Fibroblast of skin of abdomen (primary cell): ENCODE measurements at places on chromosomes 12 and 14.

DNA sequence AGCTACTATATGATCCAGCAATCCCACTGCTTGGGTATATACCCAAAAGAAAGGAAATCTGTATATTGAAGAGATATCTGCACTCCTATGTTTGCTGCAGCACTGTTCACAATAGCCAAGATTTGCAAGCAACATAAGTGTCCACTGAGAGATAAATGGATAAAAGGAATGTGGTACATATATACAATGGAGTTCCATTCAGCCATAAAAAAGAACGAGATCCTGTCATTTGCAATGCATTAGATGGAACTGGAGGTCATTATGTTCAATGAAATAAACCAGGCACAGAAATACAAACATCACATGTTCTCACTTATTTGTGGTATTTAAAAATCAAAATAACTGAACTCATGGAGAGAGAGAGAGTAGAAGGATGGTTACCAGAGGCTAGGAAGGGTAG, 116.6 kb downstream of the HELB start:
- DNase-seq, result no peak

- no peak for DNase-seq
Measured at GRCh38 chr12:120230974-120231315, 30.0 kb upstream of the RPLP0 start.

GRCh38 chr14:104343294-104343625, 204.9 kb downstream of the KIF26A start:
- DNase-seq, result no peak

GRCh38 chr12:53124352-53124723, 21.1 kb downstream of the SOAT2 start:
- no peak for DNase-seq

GRCh38 chr12:123075646-123076171, 75.2 kb downstream of the PITPNM2 start:
- peak; percentile 56 for DNase-seq

GRCh38 chr12:71626098-71626497, 37.5 kb downstream of the ZFC3H1 start:
- no peak for DNase-seq

DNA sequence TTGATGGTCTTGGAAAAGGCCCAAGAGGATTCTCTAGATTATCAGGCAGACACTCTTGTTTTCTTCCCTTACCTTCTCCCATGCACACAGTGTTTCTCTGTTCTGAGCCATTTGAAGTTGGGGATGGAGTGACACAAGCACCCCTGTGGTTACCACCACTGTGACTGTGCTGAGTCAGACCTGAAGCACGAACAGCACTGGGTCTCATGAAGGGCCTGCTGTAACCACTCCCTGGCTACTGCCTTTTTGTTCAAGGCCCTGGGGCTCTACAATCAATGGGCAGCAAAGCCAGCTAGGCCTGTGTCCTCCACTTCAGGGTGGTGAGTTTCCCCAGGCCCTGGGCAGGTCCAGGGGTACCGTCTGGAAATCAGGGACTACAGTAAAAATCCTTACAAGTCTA, 65.5 kb downstream of the TSPAN8 start:
- no peak for DNase-seq

DNA sequence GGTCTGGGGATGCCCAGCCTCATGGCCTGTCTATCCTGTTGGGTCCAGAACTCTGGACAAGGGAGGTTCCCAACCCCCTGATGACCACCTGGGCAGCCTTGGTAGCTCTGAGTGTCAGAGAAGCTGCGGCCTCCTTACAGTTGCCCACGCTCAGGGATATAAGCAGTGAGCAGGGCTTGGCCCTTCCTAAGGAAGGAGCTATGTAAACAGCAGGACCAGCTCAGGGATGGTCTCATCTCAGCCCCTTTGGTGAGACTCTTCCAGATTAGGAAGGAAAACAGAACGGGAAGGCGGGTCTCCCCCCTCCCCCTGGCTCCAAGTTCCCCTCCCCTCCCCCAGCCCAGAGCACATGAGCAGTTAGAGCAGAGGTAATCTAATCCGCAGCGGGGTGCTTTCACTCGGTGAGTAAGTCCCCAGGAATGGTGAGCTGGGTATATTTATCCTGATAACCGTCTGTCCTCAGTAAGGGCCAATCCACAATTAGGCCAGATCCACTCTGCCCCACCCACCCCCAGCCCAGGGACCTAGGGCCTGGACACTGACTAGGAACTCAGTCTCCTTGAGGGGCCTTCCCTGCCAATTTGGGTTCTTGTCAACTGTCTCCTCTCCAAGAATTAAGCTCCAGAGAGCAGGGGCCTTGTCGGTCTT, 29.5 kb upstream of the RPLP0 start:
- peak; percentile 98 for DNase-seq

- DNase-seq, result no peak
Measured at GRCh38 chr12:11482955-11483354, 87.6 kb upstream of the PRB2 start.

GRCh38 chr12:27817766-27818165, 37.7 kb upstream of the MANSC4 start:
- no peak for DNase-seq

DNA sequence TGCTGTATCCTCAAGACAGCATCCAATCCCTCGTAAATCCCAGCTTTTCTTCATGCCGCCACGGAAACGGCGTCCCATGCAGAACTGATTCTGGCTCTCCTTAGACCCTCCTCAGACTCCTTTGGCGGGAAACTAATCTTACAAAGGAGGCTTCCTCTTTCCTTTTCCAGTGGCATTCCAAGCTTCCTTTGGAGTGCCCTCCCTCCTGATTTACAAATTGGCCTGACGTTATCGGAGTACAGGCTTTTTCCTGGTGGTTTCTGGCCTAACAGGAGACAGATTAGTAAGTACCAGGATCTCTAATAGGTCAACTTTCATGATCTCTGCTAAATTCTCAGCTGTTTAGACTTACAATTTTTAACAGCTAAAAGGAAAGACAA, 1.3 kb upstream of the ZDHHC17 start:
- peak; percentile 11 for DNase-seq

DNA sequence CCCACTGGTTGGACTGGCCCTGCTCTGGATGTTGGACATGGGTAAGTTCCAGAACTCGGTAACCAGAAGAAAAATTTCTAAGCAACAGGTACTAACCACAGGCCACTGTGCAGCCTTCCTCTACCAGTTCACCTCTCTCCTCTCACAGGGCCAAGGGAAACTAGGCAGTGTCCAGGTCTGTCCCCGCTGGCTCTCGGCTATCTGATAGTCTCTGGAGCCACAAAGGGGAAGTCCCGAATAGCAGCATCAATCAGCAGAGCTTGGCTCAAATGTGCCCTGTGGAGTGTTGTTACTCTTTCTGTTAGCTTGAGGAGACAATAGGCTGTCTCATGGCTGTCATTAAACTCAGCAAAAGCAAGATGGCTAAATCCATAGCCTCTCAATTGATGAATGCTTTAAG, 73.2 kb downstream of the TSPAN11 start:
- DNase-seq, result no peak

- no peak for DNase-seq
Measured at GRCh38 chr14:89814126-89814525, 140.4 kb downstream of the EFCAB11 start.

GRCh38 chr14:104244221-104245011, 106.0 kb downstream of the KIF26A start:
- DNase-seq, result no peak

DNA sequence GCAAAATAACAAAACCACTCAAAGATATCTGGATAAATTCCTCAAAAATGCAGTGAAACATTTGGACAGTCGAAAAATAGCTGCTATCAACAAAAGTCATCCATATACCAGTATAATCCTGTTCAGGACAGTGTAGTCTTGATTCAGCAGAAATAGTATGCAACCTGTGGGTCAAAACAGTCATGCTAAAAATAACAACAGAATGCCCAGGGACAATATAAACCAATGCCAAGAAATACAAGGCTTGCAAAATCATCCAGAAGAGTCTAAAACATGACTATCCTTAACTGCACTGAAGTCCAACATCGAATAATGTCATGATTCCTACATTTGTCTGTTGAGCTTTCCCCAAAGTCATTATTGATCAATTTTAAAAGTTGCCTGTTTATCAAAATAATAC, 425.9 kb downstream of the FSCB start:
- no peak for DNase-seq

DNA sequence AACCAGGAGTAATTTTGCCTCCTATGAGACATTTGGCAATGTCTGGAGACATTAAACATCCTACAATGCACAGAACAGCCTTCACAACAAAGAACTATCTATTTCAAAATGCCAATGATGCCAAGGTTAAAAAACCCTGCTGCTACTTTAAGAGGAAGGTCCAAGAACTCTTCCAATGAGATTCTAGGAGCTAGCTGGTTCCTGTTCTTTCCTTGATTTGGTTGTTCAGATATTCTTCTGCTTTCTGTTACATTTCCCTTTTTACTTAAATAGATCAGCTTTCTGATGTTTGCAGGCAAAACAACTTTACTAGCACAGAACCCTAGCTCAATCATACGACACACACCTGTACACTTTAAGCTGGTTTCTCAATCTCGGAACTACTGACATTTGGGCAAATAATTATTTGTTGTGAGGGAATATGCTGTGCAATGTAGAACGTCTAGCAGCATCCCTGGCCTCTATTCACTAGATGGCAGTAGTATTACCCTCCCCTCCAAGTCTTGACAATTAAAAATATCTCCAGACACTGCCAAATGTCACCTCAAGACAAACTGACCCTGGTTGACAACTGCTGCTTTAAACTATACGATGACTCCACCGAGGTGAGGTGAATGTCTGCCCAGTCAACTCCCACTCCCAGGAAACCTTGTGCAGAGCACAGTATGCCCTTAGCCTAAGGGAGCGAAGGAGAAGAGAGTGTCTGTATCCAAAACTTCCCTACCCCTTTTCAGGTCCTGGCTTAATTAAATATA, 4.4 kb downstream of the BLTP3B start:
- peak; percentile 12 for DNase-seq

DNA sequence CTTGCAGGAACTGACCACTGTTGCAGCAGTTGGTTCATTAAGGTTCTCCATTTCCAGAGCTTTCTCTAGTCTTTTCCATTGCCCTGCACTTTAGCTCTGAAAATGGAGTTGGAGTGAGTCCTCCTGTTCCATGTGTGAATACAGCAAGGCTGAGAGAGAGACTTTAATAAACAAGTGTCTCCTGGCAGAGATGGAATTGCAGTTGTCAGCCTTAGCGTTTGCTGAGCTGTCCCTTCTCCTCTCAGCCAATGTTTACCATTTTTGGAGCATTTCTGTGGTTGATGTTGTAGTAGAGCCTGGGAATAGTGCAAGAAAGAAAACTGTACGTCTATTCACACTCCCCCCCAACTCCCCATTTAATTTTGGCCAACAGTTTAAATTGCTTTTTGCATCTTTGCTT, 7.5 kb upstream of the MANSC4 start:
- peak; percentile 8 for DNase-seq

DNA sequence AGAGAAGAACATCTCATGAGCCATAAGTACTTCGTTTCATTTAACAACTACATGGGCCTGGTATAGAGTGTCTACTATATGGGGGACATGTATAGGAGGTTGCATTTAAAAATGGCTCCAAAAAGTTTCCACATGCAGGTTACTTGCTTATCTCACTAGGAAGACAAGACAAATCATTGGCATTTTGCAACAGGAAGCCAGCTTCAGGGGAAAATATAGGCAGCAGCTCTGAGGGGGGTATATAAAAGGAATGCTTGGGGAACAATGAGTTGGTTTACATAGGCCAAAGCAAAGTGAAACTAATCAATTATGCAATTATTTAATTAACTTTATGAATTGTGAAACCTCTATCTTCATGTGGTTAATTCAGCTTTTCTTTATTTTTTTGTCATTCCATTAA, 225.3 kb downstream of the KCNH5 start:
- no peak for DNase-seq

DNA sequence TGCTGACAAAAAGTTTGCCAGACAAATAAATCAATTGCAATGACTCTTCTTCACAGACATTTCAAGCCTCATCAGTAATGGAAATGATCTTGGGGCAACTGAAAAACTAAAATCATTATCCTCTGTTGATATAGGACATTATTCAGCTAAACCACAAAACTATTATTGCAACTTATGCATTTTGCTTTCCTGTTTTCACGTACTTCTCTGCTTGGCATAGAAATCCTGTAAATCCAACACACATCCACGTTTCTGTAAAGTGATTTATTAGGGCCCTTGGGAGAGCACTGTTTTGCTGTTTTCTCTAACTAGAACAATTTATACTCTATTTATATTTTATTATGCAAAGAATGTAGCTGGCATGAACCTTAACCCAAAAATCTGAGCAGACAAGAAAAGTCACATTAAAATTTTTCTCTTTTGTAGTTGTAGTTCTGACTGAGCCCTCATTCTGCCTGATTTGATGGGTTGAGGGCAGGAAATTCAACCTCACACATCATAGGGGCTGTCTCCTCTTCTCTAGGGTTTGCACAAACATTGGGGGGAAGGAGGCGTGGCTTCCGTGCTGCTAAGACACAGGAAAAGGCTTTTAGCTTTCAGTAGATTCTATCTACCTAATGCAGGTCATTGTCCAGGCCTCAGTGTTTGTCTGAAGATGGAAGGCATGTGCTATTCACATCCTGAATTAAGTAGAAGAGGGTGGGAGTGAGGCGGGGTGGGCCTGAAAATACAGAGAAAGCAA, 11.5 kb upstream of the NUP107 start:
- DNase-seq, result peak; percentile 54

- no peak for DNase-seq
Measured at GRCh38 chr12:83150465-83151189, 463.9 kb downstream of the TMTC2 start.

- DNase-seq, result no peak
Measured at GRCh38 chr14:92994942-92995341, 72.0 kb downstream of the CHGA start.

GRCh38 chr12:77493302-77494168, 337.2 kb upstream of the NAV3 start:
- peak; percentile 5 for DNase-seq

DNA sequence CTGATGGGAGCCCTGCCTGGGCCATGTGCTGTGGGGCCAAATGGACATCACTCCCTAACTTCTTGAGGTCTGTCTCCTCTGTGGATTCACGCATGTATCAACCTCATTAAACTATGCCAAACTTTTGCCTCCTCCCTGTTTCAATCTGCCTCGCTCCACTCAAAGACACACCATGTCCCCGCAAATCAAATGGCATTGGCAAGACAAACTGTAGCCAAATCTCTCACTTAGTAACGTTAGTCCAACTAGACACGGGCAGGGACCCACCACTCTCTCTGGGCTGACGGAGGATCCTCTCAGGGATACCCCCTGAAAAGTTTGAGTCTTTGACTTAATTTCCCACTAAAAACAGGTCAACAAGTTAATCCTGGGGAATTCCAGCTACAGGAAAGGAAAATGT, 8.0 kb downstream of the ZBTB39 start:
- DNase-seq, result no peak

GRCh38 chr14:30223385-30223785, 295.7 kb upstream of the PRKD1 start:
- peak; percentile 78 for DNase-seq

DNA sequence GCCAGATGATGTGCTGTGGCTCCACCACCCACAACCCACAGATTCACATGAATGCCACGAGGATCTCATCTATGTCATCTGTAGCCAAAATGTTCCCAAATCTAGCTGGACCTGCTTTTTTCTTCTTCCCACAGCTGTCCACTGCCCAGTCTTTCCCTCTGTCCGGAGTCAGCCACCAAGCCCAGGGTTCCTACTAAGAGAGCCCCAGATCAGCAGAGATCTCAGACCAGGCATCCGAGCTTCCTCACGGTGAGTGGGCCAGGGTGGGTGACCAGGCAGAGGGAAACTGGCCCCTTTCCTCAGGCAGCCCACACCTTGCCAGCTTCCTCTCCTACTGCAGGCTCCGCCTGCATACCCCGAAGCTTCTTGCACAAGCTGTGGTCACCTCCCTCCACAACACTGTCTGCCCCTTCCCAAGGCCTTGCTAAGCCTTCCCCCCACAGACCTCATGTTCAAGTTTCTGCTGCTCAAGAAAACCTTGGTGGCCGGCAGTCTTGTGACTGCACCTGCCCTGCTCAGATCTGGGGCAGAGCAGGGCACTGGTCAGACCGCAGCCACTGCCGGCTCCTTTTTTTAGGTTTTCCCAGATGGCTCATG, 81.4 kb downstream of the ACTN1 start:
- DNase-seq, result no peak
